Stimulated activated naive CD8-positive, alpha-beta T cell treated with anti-CD3 and anti-CD28 coated beads, Interleukin-15, amount 100 ng/mL, for 72 hours (primary cell): ENCODE measurements at places on chromosomes 2 and 18.

DNA sequence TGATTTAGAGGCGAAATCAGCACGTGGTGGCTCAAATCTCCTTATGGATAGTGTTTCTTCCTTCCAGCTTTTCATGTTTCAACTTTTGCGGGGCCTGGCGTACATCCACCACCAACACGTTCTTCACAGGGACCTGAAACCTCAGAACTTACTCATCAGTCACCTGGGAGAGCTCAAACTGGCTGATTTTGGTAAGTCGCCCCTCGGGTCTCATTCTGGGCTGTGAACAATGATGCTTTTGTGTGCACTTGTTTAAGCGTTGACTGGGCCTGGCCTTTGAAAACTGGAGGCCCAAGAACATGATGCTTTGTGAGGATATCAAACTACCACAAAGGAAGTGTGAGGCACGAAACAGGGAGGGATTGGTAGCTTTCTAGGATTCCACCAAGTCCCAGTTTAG lies 27.4 kb downstream of the CDK15 start:
- no peak for DNase-seq

- no peak for DNase-seq
Measured at GRCh38 chr2:101509499-101510284, 34.8 kb upstream of the RFX8 start.

- no peak for DNase-seq
Measured at GRCh38 chr2:128727914-128728313, 409.2 kb upstream of the HS6ST1 start.

DNA sequence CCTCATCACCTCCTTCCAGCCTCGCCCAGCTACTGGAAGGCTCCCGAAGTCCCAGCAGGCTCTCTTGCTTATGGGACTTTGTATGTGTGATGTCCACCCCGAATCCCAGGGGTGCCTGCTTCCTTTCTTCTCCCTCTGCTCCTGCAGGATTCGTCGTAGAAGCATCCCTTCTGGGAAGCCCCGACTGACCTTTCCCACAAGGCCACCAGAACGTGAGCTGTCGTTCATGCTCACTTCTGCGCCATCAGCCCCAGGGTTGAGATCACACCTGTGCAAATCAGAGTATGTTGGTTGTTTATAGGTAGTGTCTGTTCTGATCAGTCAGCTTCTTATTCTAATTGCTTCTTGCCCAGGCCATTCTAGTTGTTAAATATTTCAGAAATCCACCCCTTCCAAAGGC lies 101.8 kb downstream of the HS1BP3 start:
- DNase-seq: no peak

GRCh38 chr2:81235601-81236000 lies 931.0 kb upstream of the LRRTM1 start:
- no peak for DNase-seq

- no peak for DNase-seq
Measured at GRCh38 chr2:47784352-47784851, 1.5 kb downstream of the MSH6 start.

DNA sequence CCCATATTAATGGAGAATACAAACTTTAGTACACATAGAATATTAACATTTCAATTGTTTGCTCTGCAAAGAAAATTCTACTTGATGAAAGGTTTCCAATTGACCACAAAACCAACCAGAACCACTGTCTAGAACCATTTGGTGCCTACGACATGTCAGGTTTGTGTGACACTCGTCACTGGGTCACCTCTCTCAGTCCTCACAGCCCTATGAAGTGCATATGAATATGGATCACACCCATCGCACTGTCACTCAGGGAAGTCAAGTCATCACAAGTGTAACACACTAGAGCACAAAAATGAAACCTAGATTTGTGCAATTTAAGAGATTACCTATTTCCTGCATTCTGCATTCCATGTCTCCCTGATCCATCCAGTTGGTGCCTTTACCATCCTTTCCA lies 43.7 kb downstream of the PTPN2 start:
- DNase-seq: no peak

- no peak for DNase-seq
Measured at GRCh38 chr2:142974288-142975024, 97.0 kb downstream of the KYNU start.
